Activated CD4-positive, alpha-beta T cell treated with anti-CD3 and anti-CD28 coated beads for 48 hours (primary cell): ENCODE measurements at places on chromosomes 16 and 17.

GRCh38 chr16:20938426-20938825 is 37.9 kb downstream of the LYRM1 start:
- peak; percentile 36 for DNase-seq

- DNase-seq: no peak
These were observed 4.7 kb upstream of the BCAR1 start for GRCh38 chr16:75256059-75256571.

DNA sequence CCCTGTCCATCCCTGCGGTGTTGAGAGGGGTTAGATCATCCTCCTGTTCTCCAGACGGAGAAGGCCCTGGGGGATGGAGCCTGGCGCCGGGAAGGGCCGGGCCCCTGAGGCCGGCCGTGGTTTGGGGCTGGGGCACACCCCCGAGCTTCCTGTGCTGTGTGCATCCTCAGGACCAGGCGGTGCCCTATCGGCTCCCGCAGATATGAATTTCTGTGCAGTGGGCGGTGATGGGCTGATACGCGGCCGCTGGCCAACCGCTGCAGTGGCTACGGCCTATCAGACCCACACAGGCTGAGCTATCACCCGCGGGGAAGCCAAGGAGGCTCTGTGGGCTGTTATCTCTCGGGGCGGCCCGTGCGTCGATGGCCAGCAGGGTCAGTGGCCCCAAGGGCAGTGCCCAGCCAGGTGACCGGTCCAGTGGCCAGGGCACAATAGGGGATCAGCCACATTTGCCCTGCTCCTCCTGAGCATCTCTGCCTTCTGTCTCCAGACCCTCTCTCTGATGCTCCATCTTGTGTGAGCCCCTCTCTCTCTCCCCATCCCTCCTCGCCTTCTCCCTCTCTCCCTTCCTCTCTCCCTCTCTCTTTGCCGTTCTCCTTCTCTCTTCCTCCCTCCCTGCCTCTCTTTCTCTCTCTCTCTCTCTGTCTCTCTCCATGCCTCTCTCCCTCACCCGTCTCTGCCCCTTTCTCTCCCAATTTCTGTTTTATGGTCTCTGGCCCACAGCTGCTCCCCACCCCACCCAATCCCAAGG is 38.7 kb downstream of the ZFPM1 start:
- no peak for DNase-seq

DNA sequence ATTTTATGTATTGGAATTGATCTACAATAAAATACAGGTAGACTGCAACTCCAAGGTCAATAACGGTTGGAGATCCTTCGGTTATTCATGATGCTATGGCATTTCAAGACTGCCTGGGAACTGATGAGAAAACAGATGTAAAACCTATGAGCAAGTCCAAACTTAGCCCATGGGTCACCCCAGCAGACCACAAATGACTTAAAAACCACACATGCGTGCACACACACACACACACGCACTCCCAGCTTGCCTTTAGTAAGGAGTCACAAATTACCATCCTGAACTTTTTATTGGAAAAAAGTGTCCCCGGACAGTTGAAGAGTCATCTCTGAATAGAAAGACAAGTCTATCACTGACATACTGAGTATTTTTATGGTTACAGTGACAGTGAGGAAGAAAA is 26.7 kb downstream of the TRIM25 start:
- DNase-seq: no peak

GRCh38 chr17:2867441-2868424 is 71.5 kb downstream of the RAP1GAP2 start:
- no peak for DNase-seq

DNA sequence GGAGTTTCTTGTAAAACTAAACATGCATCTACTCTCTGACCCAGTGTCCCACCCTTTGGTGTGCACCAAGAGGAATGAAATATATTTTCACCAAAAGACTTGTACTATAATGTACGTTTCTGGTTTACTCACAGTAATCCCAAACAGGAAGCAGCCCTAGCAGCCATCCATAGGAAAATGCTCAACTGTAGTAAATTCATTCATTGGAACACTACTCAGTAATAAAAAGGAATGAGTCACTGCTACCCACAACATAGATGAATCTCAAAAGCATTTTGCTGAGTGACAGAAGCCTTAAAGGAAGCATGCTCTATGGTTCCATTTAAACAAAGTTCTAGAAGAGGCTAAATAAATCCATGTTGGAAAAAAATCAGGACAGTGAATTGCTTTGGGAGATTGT is 37.6 kb upstream of the DHRS7B start:
- DNase-seq: no peak

GRCh38 chr16:87698241-87698640 is 67.5 kb downstream of the KLHDC4 start:
- DNase-seq: no peak
